Stimulated activated CD4-positive, alpha-beta T cell treated with anti-CD3 and anti-CD28 coated beads, Interleukin-1b, Interleukin-23, amount 100 ng/mL, for 1 hour (primary cell): ENCODE measurements at places on chromosomes 1 and 21.

DNA sequence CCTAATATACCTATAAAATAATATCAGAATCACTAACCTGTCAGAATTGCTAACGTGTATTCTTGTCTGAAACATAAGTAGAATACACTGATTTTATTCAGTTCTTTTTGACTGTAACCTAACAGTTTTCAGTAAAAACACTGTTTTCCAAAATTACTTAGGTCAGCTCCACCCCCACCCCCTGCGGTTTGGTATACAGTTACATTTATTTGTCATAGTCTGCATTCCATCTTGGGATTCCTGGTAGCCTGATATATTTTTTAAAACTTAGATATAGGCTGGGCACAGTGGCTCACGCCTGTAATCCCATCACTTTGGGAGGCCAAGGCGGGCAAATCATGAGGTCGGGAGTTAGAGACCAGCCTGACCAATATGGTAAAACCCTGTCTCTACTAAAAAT, 19.8 kb upstream of the ABCD3 start:
- no peak for DNase-seq

DNA sequence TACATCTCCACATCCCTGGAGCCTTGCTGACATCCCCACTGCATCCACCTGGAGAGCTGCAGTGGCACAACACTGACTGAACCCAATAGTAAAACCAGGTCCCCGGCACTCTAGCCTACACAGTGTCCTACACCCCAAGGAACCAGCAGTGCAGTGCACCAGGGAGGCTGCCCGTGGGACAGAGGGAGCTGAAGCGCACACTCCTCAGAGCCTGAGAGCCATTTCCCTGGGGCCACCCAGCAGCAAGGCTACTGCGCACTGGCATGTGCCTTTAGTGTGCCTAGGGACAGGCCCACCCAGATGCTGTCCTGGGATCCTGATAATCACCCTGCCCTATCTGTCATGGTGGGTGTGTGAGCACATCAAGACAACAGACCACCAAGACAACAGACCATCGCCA, 31.9 kb downstream of the NSL1 start:
- DNase-seq, result no peak

DNA sequence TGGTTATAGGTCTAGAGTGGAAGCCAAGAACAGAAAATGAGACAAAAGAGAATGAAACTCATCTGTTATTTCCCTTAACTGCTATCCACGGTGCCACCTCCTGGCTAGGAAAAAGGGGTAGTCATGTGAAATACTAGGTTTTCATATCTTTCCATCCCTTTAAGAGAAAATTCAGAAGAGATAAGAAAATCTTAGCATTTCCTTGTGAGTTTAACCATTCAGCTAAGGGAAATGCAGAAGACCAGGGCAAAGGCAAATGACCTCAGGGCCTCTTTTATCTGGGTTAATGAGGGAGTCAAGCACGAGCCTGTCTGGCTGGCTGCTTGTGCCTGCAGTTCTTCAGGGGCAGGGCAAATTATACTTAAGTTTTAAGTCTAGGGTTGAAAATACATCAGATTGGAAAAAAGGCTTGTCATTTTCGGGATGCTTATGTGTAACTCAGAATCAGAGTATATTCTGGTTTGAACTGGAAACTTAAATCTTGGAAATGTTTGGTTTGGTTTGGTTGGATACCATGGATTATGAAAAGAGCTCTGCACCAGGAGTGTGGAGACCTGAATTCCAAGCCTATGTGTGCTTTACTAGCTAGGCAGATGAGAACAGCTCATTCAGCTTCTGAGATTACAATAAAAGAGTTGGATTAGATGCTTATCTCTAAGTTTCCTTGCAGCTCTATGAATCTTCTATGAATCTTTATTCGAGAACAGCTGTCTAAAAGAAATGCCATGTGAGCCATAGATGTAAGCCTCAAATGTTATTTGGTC, 19.9 kb downstream of the NIBAN1 start:
- DNase-seq, result no peak

DNA sequence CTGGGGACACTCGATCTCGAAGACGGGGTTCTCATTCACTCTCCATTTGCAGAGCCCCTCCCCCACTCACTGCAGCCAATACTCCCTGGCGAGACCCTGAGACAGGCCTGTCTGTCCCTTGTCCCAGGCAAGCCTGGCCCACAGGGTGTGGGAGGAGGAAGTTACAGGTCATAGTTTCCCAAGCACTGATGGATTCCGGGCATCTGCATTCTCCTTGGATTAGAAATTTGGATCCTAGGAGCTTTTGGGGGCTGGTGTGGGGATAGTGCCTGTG, 11.3 kb downstream of the WNT3A start:
- DNase-seq, result no peak
